ENCODE measurements at places on chromosomes 3 and 15. TPM values are rescaled to one million over a fixed set of nuclear protein-coding genes. Genes with fewer than 3 reads are reported as not detected.

- DNase-seq, result no peak
Measured at GRCh38 chr15:90232941-90233386, 777 bp downstream of the CIB1 start.

DNA sequence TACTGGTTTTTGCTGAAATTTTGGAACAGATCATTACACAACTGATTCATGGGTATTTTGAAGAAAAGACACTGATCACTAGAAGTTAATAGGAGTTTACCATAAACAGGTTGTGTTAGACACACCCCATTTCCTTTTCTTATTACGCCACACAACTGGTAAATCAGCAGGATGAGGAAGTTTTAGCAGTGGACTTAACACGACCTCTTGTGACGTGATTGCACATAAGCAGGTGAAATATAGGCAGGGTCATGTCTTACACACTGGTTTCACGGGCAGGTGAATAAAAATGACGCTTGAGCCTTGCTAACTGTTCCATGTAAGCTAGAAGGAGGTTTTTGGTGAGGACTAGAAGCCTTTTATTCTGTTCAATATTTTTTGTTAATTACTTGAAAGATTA is 27.1 kb upstream of the TPRG1 start:
- no peak for DNase-seq

The XCR1 gene
- not detected for total RNA-seq

DNA sequence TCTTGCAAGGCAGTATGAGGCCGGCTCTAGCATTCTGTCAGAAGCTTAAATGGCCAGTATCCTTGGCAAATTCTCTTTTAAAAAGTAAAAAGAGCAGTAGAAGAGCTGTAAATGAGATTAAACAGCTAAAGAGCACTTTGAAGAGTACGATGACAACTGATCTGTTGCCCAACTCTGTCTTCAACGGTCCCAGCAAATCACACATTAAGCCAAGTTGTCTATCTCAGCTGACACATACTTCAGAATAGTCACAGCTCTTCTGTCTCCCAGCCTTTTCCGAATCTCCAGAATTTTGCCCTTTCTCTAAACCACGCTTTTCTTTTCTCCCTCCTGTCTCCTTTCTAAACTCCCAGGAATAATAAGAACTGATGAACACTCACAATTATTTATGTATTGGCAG is 51.7 kb downstream of the PRICKLE2 start:
- DNase-seq, result no peak

DNA sequence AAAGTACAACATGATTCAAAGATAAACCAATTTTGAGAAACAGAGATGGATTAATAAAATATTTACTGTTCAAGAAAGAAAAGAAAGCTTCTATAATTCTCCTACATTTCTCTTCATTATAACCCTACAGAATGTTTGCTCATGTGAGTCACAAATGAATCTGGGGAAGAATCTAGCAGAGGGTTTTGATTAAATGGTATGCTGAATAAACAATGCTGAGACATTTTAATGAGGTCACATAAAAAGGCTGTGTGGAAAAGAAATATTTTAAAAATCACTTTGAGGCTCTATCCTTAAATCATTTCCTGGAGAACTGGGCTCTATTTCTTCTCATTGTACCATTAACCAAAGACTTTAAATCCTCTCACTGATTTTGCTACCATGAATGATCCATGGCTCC is 727.7 kb downstream of the NTRK3 start:
- peak; percentile 50 for DNase-seq

The MBD4 gene
- total RNA-seq, result 20.2 TPM

DNA sequence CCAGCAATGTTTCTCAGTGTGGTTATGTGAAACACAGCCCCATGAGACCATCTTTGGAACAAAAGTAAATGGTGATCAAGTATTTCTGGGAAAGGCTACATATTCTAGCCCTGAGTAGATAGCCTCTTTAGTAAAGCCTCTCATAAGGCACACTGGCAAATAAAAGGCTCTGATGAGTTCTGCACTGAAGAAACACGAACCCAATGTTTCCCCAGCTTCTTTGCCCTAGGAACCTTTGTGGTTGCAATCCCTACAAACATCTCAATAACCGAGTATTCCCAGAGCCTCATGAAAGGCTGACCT is 41.8 kb downstream of the RAB6B start:
- DNase-seq, result no peak

The SCAP gene
- total RNA-seq, result 59.7 TPM

GRCh38 chr3:133464573-133464972 is 64.7 kb downstream of the BFSP2 start:
- DNase-seq, result peak; percentile 29

DNA sequence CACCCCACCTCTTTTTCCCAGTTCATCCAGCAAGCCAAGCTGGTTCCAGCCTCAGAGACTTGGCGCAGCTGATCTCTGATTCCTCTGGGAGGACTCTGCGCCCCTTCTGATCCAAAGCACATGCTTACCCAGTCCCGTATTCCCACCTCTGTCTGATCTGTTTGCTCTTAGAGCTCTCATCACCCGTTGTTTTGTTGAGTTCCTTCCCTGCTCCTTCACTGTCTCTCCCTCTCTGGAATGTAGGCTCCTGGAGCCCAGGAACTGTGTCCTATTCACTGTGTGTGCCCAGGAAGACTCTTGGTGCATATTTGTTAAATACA is 1.3 kb upstream of the ZXDC start:
- no peak for DNase-seq

DNA sequence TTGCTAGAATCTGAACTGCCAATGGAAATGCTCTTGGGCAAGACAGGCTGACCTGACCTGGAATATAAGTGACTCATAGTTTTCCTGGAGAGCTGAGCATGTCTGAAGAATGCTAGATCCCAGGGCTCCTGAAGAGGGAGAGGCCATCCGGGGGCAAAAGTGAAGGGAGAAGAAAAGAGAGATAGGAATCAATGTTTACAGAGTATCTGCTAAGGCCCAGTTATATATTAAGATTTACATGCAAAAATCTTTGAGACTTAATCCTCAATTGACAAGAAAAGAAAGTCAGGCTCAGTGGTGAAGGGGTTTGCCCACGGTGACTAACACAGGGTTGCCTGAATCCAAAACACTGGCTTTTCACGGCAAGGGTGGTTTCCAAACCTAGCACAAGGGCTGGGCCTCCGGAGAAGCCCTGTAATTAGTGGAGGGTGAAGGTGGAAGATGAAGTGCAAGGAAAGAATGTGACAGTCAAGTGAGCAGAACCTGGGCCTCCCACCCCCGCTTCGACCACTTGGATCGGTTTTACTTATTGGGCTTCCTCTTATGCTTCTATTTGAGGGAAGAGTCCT is 91.7 kb upstream of the FGF12 start:
- peak; percentile 73 for DNase-seq

GRCh38 chr3:139111392-139112229 is 66.9 kb upstream of the PRR23C start:
- peak; percentile 52 for DNase-seq

The ACP3 gene
- total RNA-seq, result not detected

The RETNLB gene
- not detected for total RNA-seq

DNA sequence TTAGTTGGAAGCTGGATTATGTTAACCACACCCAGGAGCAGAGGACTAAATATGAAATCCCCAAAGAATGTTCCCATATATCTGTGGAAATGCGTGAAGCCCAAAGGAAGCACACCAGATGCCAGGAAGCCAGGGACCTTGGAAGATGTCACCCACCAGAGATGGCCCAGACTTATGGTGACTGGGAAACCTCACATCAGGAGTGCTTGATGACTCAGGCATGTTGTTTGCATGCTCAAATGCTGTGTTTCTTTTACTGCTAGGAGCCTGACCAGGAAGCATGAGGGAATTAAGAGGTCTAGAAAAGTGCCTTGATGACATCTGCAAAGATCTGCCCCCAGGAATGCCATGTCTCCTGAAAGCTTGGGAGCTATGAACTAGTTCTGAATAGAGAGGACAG is 109.0 kb upstream of the SLC2A2 start:
- no peak for DNase-seq

GRCh38 chr3:169118666-169119370 is 544.7 kb downstream of the MECOM start:
- DNase-seq, result peak; percentile 36

DNA sequence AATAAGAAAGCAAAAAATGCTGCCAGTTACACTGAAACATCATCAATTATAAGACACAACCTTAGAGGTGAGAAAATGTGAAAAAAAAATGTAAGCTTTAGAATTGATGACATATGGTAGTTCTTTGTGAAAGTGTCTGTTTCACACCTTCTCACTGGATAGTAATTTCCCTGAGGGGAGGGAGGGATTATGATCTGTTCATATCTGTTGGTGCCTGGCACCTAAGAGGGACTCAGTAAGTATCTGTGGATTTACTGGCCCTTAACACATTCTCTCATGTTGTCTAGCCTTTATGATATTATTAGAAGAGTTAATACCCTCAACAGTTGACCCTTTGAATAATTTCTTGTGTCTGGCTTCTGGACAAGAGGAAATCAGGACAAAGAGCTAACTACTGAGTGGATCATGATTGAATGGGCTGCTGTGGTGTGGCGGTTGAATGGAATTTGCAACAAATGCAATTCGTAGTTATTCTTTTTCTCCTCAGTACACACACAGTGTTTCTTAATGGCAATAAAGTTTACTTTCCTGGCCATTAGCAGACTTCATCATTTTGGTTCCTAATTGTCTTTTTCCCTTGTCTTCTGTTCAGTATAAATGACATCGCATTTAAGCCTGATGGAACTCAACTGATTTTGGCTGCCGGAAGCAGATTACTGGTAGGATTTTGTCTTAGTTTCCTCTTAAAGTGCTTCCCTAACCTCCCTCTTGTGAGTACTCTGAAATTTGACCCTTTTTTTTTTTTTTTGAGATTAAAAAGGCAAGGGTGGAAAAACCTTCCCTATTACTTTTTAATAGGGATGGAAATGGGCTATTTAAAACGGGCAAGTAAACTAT is 9.5 kb downstream of the IFT122 start:
- no peak for DNase-seq

GRCh38 chr3:182342252-182342651 is 451.1 kb upstream of the ATP11B start:
- DNase-seq, result no peak

DNA sequence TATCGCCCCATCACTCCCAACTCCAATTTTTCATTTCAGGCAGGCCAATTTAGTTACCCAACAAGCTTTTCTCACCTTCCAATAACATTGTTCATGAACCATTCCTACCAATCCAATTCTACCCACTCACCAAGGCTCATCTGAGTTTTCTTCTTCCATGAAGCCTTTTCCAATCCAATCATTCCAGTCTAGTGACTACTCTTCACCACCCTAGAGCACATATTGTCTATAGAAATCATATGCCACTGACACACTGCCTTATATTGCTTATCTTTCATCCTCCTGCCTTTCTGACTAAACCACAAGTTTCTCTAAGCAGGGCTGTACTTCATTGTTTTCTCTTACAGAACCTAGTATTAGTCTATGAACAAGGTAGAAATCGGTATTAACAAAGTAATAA is 11.4 kb downstream of the CCDC14 start:
- DNase-seq, result peak; percentile 86

DNA sequence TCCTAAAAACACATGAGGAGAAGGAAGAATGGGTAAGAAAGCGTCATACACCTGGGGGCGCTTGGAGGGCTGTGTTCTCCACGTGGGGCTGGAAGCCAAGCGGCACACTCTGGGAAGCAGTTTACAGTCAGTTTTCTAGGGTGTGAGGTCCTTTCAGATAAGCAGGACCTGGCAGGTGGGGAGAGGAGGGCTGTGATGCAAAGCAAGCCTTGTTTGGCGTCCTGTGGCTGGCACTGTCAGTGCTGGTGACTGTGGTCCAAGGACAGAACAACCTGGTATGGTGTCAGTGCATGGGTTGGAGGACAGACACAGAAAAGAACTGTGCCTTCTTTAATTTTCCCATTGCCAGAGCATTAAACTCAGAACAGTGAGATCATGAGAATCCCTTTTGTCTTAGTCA is 260.7 kb upstream of the NR2E3 start:
- DNase-seq, result no peak

- peak; percentile 89 for DNase-seq
Measured at GRCh38 chr3:139281096-139281495, 62.7 kb upstream of the MRPS22 start.

The CSPG4 gene
- 91.6 TPM for total RNA-seq

- no peak for DNase-seq
Measured at GRCh38 chr3:16363636-16364035, 98.6 kb downstream of the OXNAD1 start.

The AADACL2 gene
- not detected for total RNA-seq

DNA sequence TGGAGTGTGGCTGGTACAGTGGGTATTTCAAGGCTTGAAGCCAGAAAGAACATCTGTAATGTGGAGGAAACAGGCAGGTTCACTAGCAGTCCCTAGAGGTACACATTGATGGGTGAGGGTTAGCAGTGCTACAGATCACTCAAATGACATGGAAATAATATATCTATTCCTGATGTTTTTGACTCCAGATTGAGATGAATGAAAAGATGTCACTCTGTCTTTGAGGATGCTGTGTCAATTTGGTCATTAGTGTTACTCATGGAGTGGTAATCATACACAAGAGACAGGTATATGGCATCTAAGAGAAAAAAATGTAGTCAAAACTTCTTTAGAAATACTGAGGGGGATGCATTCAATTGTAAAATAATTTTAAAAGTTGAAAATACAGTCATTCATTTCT is 135.1 kb downstream of the ZIC1 start:
- no peak for DNase-seq

The FGF12 gene
- not detected for total RNA-seq

DNA sequence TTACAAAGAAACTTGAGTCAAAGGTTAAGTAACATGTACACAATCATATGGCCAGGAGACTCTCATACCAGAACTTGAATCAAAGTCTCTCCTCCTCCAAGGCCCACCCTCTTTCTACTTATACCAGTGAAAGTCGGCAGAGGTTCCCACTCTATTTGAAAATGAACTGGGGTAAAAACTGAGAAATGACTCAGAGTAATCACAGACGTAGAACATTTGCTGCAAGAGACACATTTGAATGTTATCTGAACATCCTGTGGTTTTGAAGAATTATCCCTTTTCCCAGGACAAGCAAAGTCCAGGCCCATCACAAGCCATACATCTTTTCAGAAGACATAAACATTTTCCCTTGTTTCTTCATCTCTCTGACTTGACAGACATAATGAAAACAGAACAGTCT is 55.8 kb downstream of the SHOX2 start:
- no peak for DNase-seq

- no peak for DNase-seq
Measured at GRCh38 chr3:125048282-125048681, 7.5 kb downstream of the HEG1 start.

DNA sequence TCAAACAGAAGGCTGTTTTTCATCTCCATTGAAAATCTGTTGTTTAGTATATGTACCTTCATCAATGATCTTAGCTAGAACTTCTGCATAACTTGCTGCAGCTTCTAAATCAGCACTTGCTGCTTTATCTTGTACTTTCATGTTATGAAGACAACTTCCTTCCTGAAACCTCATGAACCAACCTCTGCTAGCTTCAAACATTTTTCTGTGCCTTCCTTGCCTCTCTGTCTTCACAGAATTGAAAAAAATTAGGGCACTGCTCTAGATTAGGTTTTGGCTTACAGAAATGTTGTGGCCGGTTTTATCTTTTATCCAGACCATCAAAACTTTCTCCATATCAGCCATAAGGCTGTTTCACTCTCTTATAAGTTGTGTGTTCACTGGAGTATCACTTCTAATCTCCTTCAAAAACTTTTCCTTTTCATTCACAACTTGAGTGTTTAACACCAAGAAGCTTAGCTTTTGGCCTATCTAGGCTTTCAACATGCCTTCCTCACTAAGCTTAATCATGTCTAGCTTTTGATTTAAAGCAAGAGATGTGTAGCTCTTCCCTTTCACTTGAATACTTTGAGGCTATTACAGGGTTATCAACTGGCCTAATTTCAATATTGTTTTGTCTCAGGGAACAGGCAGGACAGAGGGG is 78.6 kb downstream of the IGSF11 start:
- DNase-seq, result no peak

The SMCO1 gene
- not detected for total RNA-seq

The CACNA1D gene
- not detected for total RNA-seq

- DNase-seq, result peak; percentile 43
Measured at GRCh38 chr15:29774900-29775299, 47.4 kb downstream of the TJP1 start.

Measured in HFFc6 (cell line).